ENCODE measurements at places on chromosomes 1 and 21. TPM values are rescaled to one million over a fixed set of nuclear protein-coding genes. Genes with fewer than 3 reads are reported as not detected.

MXRA8 gene
- polyA plus RNA-seq: 0.57 TPM

HAPLN2 gene
- polyA plus RNA-seq: not detected

SHE gene
- not detected for polyA plus RNA-seq

DNA sequence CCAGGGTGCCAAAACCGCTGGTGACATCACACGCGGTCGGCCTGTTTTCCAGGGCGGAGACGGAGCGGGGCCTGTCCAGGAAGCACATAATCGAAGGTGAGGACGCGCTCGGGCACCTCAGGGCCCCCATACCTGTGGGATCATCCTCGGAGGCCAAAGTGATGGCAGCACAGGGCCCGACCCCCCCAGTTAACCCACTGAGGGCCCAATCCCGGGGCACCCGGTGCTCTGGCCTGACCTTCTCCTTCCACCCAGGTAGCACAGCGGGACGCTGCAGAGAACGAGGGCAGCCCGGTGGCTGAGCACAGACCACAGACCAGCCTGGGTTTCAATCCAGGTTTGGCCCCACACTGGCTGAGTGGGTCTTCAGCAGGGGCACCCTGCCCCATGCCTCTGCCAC lies 43.3 kb downstream of the KCNAB2 start:
- DNase-seq: no peak

- DNase-seq: no peak
Observed at GRCh38 chr1:7047866-7048265, 262.6 kb downstream of the CAMTA1 start.

GRCh38 chr1:170634293-170634692 lies 29.6 kb upstream of the PRRX1 start:
- DNase-seq: no peak

DNA sequence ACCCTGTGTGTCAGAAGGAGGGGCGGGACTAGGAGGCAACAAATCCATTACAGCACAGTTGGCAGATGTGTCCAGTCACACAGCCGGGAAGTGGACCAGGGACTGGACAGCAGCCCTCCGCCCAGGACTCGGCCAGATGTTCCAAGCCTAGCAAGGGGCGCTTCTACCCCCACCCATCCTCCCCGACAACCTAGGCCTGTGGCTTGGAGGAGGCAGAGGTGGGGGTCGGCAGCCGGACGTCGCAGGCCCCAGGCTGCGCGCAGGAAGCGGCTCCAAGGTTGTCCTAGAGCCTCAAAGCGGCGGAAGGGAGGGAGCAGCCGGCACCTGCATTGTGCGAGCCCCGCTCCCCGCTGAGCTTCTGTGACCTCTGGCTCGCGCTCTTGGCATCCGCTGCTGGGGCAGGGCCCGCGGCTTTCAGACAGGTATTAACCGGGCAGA lies 20.6 kb upstream of the MYCL start:
- DNase-seq: no peak

DNA sequence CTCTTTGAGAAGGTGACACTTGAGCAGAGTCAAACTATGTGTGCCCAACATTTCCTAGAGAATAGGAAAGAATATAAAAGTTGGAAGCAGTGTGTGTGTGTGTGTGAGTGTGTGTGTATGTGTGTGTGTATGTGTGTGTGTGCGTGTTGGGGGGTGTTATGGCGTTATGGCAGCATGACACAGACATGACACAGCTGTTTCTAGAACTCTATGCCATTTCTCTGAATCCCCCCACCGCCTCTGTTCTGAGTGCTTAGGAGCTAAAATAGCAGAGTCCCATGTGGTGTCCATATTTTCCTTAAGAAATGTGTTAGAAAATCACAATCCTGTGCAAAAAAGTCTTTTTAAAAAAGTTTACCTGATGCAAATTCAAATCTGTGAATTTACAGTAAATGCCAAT lies 556.1 kb downstream of the RWDD3 start:
- no peak for DNase-seq
